ENCODE measurements at places on chromosomes 2 and 18.
A peak's percentile ranks its signal among the peaks of the same experiment; 100 is the strongest.

DNA sequence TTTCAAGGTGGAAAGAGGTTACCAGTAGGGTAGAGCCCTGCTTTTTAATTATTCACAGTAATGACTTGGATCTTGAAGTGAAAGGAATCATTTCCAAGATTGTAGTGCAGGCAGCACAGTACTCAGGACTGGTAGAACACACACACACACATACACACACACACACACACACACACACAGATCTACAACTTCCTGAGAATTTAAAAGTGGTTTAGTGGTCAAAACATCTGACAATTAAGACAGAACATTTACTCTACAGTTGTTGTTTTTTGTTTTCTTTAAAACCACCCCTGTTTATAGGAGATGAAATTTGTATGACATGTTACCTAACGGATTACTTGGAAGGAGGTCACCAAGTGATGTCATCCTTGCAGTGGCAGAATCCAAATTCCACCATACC, 146.7 kb upstream of the VRK2 start:
- no peak for DNase-seq

DNA sequence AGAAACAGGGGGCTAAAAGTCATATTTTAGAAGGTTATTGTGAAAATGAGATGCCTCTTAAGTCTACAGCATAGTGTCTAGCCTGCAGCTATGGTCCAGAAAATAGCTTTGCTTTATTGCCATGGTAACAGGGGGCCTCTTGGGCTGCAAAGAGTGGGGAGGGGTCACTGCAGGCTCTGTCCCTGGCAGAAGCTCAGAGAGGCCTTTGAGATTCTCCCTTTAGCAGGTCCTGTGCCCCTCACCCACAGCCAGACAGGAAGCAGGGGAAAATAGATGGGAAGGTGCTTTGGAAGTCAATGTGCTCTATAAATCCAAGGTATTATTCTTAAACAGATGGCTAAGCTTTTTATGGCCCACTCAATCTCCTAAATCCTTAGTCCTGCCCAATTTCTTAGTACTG, 1021.3 kb upstream of the GYPC start:
- DNase-seq, result no peak

DNA sequence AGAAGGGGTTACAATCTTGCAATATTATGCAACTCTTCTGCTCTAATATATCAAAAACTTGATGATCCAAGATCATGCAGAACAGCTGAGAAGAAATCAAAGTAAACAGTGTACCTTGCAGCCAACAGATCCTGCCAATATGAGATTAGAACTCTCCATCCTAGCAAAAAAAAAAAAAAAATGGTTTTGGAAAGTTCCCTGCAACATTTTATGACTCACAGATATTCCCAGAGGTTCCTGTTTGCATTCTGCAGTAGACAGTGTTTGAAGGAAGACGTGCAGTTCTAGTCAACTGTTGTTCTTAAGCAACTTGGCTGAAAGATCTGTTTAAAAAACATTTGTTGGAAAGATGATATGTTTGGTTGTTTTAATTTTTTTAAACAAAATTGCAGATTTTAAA, 103.6 kb upstream of the WDR75 start:
- peak; percentile 12 for DNase-seq

DNA sequence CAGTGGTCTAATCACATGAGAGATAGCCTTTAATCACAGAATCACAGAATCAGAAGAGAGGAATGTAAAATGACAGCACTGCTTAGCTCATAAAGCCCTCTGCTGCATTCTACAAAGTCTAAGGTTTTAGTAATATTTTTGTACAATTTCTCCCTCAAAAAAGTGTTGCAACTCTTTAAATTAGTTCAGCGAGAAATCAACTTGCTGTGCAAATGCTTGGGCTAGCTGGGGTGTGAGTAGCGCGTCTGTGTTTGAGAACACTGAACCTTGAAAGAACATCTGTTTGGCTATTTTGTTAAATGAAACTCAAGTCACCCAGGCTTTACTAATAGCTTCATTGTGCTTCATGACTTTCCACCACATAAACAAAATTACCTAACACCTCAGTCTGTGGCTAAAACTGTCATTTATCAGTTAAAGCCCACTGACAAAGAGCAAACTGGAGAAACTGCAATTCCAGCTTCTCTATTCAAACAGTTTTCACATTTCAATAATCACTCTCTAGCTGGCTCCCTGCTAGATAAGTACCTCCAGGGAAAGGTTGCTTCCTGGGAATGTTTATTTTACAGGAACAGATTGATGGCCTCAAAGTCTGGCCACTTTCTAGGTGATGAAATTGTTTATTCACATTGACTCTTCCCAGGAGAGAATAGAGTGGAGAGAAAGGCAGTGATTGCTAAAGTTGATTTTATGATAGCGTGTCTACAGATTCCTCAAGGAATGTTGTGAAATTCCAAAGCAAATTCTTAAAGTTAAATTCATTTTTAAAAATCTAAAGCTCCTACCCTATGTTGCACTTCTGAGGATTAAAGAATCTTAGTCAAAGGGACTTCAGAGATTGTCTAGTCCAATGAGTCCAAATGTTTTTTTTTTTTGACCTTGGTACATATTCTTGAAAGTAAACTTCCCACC, 36.0 kb upstream of the STAT1 start:
- no peak for DNase-seq

All from large intestine (tissue), 12 donors.